Activated T-cell treated with anti-CD3 and anti-CD28 coated beads, Interleukin-2, amount 50 U/mL, for 72 hours (primary cell): ENCODE measurements at places on chromosomes 7 and 10.

GRCh38 chr7:50783303-50783702 is 607 bp upstream of the GRB10 start:
- no peak for DNase-seq

DNA sequence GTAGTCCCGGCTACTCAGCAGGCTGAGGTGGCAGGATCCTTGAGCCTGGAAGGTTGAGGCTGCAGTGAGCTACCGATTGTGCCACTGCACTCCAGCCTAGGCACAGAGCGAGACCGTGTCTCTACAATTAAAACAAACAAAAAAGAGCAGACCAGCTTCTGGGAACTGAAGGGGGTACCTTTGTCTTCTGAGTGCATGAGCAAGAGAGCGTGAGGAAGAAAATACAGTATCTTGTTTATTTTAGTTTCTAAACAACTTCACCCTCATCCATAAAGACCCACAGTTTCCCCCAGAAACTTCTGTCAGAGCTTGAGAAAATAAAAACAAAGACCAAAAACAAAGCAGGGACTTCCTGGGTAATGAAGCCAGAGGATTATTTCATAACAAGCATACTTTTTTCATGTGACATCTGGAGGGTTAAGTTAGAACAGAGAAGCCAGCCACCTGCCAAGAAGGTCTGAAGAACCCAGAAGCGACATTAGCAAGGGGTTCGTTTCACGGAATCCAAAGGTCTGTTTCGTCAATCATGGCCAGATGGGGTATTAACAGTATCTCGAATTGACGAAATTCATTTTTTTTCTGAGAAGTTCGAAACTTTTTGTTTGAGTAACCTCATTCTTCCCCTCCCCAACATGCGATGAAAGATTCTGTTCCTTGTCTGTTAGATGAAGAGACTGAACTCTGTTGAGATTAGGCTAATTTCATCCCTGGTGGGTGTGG is 10.2 kb upstream of the IL2RA start:
- DNase-seq = peak; percentile 60

- DNase-seq = no peak
These were observed 64.4 kb upstream of the RSBN1L start for GRCh38 chr7:77631820-77632219.

DNA sequence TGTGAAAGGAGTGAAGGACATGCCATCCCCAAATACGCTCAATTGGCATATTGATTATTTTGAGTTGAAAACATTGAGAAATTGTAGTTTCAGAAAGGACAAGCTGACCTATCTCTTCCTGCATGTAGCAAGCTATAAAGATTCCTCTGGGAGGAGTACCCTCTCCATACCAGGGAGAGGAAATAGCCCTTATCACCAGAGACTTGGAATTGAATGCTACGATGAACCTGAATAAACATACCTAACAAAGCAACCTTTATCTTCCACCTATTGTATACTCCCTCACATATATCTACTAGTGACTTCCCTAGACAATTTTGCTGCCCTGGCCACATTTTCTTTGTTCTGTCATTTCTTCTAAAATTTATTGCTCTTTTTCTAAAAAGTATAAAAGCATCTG is 150.2 kb upstream of the EEPD1 start:
- DNase-seq = no peak

DNA sequence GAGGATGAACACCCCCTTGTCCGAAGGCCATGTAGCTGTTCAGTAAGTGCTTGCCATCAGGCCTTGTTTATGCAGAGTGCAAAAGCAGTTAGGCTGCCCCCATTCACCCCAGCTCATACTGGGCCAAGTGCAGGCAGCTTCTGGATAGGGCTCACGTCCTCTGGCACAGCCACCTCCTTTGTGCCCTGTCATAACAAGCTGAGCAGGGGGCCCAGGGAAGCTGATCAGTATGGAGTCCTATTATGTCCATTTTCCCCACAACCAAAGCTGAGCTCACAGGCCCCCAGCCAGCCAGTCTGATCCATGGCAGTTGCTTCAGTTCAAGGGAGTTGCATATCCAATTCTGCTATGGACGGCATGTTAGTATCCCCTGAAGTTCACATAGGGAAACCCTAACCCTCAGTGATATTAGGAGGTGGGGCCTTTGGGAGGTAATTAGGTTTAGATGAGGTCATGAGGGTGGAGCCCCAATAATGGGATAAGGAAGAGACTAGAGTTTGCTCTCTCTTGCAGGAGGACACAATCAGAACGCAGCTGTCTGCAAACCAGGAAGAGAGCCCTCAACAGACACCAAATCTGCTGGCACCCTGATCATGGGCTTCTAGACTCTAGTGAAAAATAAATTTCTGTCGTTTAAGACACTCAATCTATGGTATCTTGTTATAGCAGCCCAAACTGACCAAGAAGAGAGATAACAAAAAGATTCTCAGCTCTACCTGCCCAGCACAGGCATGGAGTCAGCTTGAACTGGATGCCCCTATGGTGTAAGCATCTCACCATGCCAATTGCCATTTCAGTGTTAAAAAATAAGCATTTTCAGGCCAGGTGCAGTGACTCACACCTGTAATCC is 155.9 kb downstream of the FGFR2 start:
- DNase-seq = no peak

GRCh38 chr7:73482746-73483145 is 39.3 kb downstream of the BAZ1B start:
- no peak for DNase-seq

- DNase-seq = peak; percentile 78
These were observed 11.3 kb upstream of the KAZALD1 start for GRCh38 chr10:101050208-101051069.

DNA sequence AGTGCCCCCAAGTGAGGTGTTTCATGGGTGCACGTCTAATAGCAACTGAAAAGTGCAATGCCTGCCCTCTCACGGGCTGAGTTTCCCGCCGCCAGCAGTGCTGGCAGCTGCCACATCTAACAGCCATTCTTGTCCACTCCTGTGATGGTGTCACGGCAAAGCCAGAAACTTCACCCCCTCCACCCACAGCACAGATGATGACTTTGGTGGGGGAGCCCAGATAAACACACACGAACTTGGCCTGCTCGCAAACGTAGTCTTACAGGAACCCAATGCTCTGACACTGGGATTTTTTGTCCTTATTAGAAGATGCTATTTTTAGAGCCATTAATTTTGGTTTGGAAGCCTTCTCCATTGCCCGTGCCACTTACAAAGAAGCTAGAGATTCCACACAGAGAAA is 26.7 kb downstream of the CPXM2 start:
- no peak for DNase-seq

DNA sequence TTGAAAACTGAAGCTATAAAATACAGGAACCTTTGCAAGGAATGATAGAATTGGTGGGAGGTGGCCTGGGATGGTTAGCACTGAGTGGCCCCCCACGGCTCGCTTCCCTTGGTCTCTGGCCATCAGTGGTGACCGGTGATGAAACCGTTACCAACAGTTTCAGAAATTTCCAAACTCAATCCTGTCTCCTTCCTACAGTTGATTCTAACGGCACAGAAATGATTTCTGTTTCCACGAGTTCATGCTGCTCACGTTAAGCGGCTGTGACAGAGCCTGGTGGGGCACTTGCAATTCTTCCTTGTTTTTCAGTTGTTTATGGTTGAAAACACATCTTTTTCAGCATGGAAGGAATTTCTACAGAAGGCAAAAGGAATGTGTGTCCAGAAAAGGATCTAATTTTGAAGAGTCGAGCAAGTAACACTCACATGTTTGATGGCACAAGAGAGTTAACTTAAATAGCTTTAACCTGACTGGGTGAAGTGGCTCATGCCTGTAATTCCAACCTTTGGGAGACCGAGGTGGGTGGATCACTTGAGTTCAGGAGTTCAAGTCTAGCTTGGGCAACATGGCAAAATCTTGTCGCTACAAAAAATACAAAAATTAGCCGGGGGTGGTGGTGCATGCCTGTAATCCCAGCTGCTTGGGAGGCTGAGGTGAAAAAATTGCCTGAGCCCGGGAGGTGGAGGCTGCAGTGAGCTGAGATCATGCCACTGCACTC is 100.1 kb downstream of the DNAJB6 start:
- DNase-seq = no peak

DNA sequence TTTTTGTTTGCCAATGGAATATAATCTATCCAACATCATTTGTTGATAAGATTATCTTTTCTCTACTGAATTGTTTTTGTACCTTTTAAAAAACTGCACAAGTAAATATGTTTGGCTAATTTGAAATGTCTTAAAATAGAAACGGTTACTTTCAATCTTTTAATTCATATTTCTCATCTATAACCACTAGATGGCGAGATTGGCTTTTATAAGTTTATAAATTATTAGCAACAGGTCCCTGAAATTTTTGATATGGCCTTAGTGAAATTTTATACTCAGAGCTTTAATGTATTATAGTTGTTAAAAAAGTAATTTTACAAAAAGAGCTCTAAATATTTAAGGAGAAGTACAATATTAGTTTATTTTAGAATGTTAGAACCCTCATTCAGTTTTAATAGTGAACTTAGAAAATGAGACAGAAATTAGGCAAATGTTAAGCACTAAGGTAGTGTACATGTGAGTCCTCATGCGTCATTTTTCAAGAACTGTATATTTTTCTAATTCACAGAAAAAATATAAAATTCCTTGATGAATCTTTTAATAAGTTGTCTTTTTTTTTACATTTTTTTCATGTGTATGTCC is 592.5 kb downstream of the ARL4A start:
- DNase-seq = no peak

DNA sequence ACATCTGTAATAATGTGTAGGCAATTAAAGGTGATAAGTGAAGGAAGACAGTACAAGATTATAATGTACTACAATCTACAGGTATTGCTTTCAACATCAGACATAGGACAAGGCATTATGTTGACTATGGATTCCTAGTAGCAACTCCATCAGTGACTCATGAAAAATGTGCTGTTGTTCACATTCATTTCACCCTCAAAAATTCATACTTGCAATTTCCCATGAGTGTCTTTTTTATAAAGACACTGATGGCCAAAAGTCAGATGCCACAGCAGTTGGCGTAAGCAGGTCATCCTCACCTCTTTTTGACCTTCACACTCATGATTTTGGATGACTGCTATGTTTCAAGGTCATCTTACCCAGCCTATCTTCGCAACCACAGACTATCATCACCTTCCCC is 100.0 kb upstream of the AMPH start:
- DNase-seq = no peak

GRCh38 chr7:753190-753589 is 26.1 kb upstream of the PRKAR1B start:
- no peak for DNase-seq

DNA sequence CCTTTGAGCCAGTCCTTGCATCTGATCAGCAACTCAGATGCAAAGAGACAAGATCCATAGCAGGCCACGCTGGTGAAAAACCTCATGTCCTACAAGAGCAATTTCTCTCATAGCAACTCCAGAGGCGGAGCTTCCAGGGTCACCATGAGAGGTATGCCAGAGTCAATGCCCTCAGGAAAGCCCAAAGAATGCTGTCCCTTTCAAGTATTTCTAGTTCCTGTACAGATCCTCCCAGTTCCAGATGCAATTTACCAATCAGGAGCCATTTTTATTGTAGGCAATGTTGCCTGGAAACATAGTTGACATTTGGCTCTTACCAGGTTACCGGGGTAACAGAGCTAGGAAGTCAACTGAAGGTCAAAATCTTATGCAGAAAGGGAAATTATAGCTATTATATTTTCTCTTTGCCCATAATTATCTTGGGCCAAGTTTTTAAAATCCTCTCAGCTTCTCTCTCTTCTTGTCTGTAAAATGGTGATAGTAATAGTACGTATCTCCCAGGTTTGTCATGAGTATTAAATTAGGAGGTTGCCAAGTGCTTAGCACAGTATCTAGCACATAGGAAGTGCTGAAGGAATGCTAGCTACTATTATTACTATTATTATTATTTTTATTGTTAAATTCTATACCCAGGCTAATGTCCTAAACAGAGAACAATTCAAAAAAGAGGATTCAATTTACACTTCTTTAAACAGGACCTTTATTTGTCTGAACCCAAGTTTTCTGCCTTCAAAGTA is 46.3 kb upstream of the TM9SF3 start:
- DNase-seq = no peak

DNA sequence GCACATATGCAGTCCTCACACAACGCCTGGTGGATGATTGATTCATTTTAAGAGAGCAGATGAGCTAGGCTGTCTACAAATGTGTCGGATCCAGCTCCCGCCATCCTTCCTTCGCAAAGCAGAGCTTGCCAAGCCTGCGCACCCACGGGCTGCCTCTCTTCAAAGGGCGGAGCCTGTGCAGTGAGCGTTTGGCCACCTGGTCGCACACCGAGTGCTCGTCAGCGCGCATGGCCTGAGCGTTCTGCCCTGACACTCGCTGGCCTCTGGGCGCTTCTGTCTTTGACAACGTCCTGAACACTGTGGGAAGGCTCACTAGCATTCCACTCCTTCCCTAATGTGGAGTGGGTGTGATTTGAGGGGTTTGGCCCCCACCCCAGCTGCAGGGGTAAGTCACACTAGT is 47.1 kb upstream of the TMEM72 start:
- DNase-seq = peak; percentile 26

GRCh38 chr10:35612385-35613106 is 7.4 kb downstream of the GJD4 start:
- DNase-seq = no peak

- DNase-seq = no peak
These were observed 143.7 kb upstream of the GRM3 start for GRCh38 chr7:86499986-86500385.

DNA sequence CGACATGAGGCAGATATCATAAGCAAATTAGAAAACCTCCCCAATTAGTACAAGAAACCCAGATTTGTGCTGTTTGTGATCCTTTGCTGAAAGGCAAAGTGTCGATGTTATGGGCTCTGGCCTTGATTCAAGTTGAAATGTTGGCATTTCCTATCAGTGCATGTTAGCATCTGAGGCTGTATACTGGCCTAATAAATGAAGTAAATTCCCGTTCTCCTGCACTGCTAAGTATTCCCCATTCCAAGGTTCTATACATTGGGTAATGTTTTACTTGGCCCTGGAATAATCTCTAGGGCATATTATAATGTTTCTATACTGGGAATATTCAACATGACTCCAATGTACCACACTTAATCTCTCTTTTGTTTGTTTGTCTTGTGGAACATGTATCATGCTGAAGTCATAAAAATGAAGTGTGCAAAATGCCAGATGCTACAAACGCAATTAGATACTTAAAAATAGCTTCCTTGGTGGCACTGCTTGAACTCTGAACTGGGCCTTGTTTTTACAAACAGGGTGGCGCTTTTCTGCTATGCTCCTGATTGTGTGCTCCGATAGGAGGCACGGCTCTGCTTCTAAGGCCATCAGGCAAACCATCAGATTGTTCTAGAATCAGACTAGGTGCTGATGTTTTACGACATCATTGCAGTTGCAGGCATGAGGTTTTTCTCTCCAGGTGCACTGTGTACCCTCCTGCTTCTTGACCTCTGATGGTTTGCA is 156.7 kb upstream of the TCF7L2 start:
- DNase-seq = no peak

DNA sequence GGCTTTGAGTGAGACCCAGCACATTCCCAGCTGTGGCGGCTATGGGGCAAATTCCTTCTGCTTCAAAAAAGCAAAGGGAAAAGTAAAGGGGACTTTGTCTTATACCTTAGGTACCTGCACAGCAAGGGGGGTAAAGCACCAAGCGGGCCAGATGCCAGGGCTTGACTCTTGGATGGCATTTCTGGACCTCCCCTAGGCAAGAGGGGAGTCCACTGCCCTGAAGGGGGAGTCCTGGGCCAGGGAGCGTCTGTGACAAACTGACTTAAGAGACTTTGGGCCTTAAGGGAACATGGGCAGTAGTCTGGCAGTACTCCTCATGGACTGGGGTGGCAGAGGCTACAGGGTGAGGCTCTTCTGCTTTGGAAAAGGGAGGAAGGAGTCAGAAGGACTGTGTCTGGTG is 16.1 kb upstream of the FOXI2 start:
- DNase-seq = no peak
